HEK293T (cell line): ENCODE measurements at places on chromosomes 1 and 21.

GRCh38 chr1:43484367-43484766 is 30.6 kb upstream of the HYI start:
- no peak for DNase-seq

DNA sequence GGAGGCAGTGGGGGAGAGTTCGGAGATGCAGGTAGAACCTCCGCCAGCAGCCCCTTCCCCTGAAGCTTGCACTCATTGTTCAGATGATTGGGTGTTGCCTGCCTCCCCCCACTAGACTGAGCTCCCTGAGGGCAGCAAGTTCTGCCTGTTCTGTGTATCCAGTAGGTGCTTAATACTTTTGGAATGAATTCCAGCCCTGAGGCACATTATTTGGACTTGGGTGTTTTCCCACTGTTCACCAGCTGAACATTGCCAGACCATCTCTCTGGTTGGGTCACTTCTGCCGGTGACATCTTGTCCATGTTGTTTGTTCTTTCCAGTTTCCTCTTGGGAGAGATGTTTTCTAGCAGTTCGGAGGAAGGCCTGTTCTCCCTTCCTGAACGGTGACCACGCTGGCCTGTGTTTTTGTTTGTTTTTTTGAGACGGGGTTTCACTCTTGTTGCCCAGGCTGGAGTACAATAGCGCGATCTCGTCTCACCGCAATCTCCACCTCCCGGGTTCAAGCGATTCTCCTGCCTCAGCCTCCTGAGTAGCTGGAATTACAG is 48.7 kb downstream of the SPSB1 start:
- DNase-seq = no peak

DNA sequence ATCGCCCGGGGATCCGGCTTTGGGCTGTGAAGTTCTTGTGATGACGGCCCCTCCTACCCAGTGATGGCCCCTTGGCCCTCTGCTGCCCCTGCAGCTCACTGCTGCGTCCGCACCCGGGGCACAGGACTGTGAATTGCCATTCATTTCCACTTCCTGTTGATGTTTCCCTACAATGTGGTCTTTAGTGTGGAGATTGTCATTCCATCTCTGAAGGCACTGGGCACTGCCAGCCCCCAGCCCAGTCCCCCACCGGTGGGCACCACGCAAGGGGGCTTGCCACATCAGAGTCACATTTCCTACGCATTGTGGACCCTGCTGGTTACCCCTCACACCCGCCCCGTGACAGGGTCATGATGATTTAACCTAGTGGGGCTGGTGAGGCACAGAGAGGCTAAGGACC is 2.5 kb upstream of the MX2 start:
- no peak for DNase-seq

DNA sequence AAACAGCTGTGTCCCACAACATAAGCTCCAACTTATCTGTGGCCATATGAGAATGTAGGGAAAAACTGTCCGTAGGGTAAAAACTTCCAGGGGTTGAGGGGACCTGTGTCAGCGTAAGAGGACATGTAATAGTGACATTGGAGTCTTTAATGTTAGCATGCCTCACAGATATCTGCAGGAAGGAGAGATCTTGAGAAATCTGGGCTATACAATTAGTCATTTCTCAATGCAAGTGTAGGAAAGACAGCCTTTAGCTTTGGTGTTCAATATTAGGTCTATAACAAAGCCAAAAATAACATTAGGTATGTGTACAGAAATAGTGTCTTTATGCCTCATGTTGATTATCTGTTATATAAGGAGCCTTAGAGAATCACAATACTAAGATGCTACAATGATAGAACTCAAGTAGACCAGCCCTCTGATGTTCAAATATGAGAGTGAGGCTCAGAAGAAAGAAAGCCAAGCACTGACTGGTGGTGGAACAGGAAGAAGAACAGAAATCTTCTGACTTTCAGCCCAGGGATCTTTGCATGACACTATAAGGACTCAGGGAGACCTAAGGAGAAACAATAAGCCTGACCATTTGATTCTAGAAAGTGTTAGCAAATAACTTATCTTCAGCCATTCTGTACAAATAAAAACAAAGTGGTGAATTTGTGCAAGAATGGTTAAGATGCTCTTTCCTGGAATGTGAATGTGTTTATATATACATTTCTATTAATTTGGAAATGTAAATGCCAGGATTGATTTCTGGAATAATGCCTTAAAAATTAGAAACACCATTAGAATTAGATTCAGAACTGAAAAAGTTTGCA is 152.6 kb downstream of the ZC3H11B start:
- no peak for DNase-seq
